ENCODE measurements at places on chromosomes 2 and 18. TPM values are rescaled to one million over a fixed set of nuclear protein-coding genes. Genes with fewer than 3 reads are reported as not detected.
A peak's percentile ranks its signal among the peaks of the same experiment; 100 is the strongest.

CD8B gene
- 0.88 TPM for polyA plus RNA-seq

- DNase-seq, result no peak
Measured at GRCh38 chr2:120985997-120986651, 250.5 kb downstream of the GLI2 start.

- DNase-seq, result peak; percentile 71
Measured at GRCh38 chr2:11446733-11447248, 19.2 kb downstream of the E2F6 start.

DNA sequence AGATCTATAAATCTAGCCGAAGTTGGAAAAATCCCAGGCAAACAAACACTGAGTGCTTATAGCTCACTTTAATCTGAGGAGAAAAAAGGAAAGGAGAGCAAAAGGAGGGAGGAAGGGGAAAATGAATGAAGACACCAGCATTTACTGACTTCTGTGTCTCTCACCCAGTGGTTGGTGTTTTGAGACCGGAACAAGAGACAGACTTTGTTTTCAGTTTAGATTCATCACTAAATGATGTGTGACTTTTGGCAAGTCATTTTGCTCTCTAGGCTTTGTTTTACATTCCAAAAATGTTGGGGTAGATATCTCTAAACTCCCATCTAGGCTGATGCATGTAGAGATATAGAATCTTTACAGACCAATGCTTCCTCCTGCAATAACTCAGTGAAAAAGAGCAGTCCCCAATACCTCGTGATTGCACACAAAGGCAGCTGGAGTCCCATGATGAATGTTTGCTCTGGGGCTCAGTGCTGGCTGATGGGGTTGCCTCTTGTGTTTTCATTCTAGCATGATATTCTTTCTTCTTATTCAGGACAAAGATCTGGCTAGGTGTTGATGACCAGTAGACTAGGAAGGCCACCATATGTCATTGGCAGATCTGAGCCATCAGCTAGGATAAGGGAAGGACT lies 51.4 kb downstream of the TRIB2 start:
- DNase-seq, result no peak

DTNA gene
- polyA plus RNA-seq, result 22.7 TPM

- DNase-seq, result no peak
Measured at GRCh38 chr2:97966545-97967215, 29.1 kb downstream of the TMEM131 start.

DNA sequence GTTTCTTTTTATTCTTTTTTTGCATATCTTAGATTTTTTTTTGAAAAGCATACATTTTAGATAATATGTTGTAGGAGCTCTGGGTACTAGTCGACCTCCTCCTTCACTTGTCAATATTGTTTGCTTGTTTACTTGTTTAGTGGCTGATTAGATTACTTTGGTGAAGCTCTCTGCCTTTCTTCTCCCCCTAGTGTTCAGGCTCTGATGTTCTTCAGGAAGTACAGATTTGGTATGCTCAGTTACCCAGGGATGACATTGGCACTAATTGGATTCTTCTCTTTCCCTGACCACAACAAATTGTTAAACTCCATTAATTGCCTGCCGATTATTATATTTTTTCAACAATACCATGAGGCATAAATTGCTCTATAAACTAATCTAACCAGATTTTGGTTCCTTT lies 491.2 kb downstream of the SUCLG1 start:
- no peak for DNase-seq

CCDC178 gene
- 1.6 TPM for polyA plus RNA-seq

- peak; percentile 63 for DNase-seq
Measured at GRCh38 chr2:50143822-50144575, 887.9 kb downstream of the NRXN1 start.

GRCh38 chr18:10560452-10561045 lies 34.7 kb downstream of the NAPG start:
- peak; percentile 86 for DNase-seq

DNA sequence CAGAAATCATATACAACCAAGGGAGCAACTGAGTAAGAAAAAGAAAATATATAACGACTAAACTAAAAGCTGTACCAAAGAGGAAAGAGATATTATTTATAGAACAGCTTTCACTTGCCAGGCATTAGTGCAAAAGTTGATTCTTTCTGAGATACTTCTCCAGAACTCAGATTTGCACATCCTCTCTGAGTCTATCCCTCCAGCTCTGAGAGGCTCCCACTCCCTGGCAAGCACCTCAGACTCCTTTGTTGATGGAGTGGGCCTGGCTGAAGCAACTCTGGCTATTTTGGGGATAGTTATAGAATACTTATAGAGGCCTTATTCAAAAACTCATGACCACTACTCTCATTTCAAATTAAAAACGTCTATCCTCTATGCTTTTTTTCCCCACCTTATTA lies 501.6 kb upstream of the TNP1 start:
- no peak for DNase-seq

MCEE gene
- polyA plus RNA-seq, result 28.3 TPM

DNA sequence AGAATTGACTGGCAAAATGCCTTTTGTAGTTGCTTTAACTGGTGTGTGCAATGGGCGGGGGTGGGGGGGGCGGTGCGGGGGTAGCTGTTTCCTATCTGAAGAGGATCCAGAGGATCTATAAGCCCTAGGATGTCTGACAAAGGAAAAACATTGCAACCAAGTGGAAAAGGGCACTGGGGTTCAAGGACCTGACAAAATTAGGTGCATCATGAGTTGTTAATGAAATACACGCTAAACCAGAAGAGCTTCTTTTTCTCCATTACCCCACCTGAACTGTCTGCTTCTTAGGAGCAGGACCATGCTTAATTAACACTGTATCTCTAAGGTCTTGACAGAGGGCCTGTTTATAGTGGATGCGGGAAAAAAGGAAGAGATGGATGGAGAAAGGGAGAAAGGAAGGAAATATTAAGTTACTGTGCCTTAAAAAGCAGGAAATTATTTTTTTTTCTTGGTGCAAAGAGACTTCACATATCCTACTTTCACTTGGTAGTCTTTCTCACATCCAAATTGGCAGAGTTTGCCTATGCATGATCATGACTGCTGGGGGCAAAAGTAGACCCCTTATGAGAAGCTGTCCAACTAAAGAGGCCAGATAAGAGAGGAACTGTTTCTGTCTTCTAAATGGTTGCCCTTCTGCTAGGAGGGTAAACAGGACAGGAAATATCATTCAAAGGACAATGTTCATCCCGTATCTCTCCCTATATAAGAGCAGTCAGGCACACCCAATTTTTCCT lies 4.6 kb downstream of the RND3 start:
- no peak for DNase-seq

- no peak for DNase-seq
Measured at GRCh38 chr18:74328206-74328605, 12.6 kb downstream of the C18orf63 start.

GRCh38 chr18:52325997-52326396 lies 14.0 kb upstream of the DCC start:
- no peak for DNase-seq

LAMA1 gene
- polyA plus RNA-seq, result 95.7 TPM

GRCh38 chr2:177738461-177739235 lies 333.9 kb downstream of the PDE11A start:
- DNase-seq, result no peak

TUBA3E gene
- 0.18 TPM for polyA plus RNA-seq

DNA sequence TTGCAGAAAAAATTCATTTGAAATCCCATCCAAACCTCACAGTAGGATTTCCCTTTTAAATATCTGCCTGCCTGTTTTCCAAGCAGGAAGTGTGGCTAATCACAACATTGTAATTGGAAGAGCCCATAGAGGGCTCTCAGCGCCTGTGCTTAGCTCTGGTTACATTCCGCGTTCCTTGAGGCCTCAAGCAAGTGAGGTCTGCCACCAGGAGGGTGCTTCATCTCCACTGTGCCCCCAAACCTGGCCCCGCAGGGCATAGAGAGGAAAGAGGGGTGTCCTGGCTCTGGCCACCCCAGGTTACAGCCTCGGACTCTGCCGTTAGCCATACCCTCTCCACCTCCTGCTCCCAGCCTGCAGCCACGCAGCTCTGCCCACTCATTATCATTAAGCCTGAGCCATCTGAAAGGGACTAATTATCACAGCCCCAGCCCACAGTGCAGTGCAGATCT lies 214.8 kb downstream of the SP3 start:
- DNase-seq, result peak; percentile 32

FOSL2 gene
- polyA plus RNA-seq, result 24.8 TPM

DNA sequence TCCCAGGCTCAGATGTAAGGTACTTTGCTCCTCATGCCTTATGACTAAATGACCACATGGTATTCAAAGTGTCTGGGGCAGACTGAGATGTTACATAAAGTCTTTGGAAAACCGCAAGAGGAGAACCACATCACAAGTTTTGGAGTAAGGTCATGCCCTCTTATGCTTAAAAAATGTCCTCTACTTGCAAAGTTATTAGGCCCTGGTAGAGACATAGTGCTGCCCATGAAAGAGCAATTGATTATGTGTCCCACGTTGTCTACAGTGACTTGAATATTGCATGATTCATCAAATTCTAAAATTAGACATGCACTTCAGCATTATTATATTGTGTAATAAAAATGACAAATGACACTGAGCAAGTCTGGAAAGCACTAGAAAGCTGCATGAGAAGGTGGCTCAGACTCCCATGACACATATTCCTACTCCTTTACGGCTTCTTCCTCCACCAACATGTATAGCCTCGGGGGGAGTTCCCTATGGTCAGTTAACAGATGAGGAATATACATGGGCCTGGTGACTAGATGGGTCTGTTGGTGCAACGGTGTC lies 602.6 kb upstream of the VRK2 start:
- DNase-seq, result no peak

DNA sequence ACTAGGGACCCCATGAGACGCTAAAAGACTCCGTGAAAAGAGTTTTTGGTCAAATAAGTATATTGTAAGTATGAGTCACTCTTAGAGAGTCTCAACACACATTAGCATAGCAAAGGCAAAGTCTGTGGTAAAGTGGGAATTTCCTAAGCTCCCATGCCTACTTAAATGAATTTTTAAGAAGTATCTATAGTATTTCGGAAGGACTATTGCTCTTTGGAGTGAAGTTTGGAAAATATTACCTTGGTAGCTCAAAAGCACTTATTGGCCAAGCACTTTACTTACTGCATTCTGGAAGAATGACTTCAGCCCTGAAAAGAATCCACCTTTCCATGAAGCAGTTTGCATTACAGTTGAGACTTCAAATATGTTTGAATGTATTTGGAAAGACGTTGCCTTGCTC lies 57.1 kb downstream of the CAVIN2 start:
- no peak for DNase-seq

DNA sequence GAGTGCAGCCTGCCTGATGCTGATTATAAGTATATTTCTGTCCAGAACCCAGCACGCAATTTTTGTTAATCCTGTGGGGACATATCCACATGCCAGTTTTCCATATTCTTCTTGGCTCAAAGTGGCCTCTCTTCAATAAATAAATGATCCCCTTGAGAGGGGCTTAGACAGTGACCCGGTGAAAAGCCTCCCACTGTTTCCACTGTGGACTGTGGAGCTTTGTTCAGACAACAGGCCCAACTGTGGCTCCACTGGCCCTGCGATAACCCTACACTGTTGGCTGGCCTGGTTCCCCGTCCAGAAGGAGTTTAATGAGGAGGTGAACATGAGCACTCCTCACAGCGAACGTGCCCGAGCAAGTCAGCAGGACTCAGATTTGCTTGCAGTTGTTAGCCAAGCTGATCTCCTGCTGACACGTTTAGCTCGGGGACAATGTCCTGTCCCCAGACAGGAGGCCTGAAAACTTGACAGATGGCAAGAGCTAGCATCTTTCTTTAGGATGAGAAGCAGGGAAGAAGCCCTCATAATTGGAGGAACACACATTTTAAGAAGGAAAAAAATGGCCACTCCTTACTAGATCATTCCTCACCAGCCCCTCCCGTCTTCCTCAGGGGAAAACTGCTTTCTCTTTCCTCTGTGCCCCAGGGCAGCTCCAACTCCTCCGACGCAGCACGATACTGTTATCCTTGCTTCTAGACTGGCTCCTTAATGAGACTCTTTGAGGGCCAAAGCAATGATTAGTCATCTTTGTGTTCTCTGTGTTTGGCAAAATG lies 20.0 kb upstream of the MTCL1 start:
- no peak for DNase-seq

SNRNP27 gene
- 74.1 TPM for polyA plus RNA-seq

DNA sequence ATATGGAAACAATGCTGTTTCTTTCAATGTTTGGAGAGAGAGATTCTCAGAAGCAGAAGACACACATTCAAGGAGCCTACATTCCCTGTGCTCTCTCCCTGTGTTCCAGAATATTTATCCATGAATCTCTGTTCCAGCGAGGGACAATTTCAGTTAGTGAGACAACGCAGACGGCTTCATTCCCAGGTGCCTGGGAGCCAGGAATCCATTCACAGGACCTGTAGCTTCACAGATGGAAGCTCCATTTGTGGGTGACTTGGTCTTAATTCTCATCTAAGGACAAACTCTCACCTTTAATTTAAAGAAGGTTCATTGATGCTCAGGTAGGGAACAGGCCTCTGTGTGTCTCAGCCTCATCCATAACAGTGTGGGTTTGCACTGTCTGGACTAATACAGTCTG lies 1156.6 kb downstream of the RPIA start:
- DNase-seq, result no peak

GRCh38 chr2:41495050-41495449 lies 552.8 kb upstream of the PKDCC start:
- DNase-seq, result no peak

- no peak for DNase-seq
Measured at GRCh38 chr2:69453475-69454129, 16.4 kb upstream of the NFU1 start.

C2orf80 gene
- polyA plus RNA-seq, result 0.25 TPM

LRRC30 gene
- polyA plus RNA-seq, result 0.40 TPM

CYP27C1 gene
- 13.8 TPM for polyA plus RNA-seq

DNA sequence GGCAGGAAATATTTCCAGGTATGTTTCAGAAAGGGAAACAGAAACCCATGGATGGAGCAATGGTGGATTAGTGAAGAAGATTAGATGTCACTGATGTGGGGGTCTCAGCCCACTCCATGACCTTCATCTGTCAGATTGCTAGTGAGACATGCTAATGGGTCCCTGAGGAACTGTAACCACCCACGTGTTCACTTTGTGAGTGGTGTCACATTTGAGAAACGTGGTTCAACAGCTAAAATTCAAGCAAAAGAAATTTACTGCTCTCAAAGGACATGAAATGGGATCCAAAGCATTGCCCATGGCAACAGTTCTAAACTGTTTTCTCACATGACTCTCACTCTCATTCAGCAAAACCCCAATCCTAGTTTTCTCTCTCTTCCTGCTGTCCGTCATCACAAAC lies 776.1 kb downstream of the ERBB4 start:
- no peak for DNase-seq

GRCh38 chr2:76197842-76198448 lies 487.2 kb upstream of the GCFC2 start:
- peak; percentile 84 for DNase-seq

- DNase-seq, result no peak
Measured at GRCh38 chr2:188032786-188033185, 258.9 kb upstream of the GULP1 start.

- no peak for DNase-seq
Measured at GRCh38 chr2:123720760-123721159, 304.3 kb upstream of the CNTNAP5 start.
